WTC11 (cell line): ENCODE measurements at places on chromosomes 12 and 14.
A peak's percentile ranks its signal among the peaks of the same experiment; 100 is the strongest.

DNA sequence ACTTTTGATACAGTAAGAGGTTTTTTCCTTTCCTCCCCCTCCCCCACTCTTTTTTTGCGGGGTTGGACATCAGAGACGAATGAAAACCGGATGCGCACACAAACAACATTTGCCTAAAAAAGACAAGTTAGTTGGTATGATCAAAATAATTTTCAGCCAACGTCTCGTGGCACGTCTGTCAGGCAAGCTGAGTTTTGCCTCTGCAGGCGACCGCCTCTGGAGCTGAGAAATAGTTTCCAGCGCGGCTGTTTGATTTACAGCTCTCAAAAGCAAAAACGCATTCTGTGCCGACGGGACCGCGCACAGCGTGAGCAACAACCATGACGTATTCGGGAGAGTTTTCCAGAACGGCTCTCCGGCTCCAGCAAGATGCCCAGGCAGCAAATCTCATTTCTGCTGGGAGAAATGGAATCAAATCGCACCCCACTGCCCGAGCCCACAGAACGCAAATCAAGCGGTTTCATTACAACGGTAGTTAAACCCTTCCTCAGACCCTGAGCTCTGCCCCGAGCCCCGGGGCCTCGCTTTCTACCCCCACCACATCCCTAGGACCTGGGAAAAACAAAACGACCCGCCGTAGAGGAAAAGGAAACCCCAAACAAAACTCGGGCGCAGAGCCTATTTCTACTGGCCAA lies 14.2 kb upstream of the CALM1 start:
- DNase-seq = peak; percentile 49

GRCh38 chr12:106409878-106410277 lies 52.3 kb downstream of the POLR3B start:
- DNase-seq = no peak

GRCh38 chr14:77848031-77848430 lies 48.1 kb downstream of the ADCK1 start:
- no peak for DNase-seq

GRCh38 chr12:106276032-106276740 lies 26.3 kb upstream of the TCP11L2 start:
- DNase-seq = no peak

DNA sequence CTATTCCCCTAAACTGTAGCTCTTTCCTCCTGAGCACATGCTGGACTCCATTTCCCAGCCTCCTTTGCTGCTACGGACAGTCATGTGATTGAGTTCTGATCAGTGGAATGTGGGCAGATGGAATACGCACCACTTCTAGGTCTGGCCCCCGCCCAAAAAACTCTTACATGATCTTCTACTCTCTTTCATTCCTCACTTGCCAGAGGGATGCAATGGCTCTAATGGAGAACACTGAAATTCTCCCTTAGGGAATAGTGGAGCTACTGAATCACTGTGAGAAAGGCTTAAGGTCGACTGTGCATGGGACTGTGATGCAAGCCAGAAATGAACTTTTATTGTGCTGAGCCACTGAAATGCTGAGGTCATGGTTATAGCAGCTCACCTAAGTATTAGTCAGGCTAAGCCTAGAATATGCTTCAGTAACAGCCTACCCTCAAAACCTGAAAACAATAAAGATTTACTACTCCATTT lies 13.0 kb upstream of the TMED2 start:
- peak; percentile 32 for DNase-seq

GRCh38 chr14:90820958-90821357 lies 4.7 kb upstream of the TTC7B start:
- no peak for DNase-seq

- no peak for DNase-seq
Measured at GRCh38 chr12:101277443-101277842, 2.5 kb upstream of the UTP20 start.

- DNase-seq = peak; percentile 25
Measured at GRCh38 chr12:30696486-30696885, 817 bp upstream of the IPO8 start.

- no peak for DNase-seq
Measured at GRCh38 chr12:96473394-96474093, 15.8 kb upstream of the CFAP54 start.

DNA sequence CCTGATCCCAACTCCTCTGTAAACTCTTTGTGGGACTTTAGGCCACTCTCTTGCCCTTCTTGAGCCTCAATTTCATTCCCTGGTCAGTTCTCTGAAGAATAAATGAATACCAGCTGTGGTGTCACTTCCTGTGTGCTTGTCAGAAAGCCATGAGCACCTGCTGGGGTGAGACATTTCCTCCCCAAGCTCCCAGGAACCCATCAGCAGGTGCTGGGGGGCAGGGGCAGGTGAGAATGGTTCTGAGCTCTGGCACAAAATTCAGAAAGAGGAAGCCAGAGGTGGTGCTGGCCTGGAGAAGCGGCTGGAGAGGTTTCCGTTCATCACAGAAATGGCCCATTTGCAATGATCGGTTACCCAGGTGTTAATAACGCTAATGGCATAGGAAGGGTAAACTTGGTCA lies 14.9 kb downstream of the LHX5 start:
- DNase-seq = no peak

- no peak for DNase-seq
Measured at GRCh38 chr14:68584786-68585185, 208.1 kb downstream of the ZFP36L1 start.

- no peak for DNase-seq
Measured at GRCh38 chr14:103625356-103626095, 3.5 kb upstream of the KLC1 start.

DNA sequence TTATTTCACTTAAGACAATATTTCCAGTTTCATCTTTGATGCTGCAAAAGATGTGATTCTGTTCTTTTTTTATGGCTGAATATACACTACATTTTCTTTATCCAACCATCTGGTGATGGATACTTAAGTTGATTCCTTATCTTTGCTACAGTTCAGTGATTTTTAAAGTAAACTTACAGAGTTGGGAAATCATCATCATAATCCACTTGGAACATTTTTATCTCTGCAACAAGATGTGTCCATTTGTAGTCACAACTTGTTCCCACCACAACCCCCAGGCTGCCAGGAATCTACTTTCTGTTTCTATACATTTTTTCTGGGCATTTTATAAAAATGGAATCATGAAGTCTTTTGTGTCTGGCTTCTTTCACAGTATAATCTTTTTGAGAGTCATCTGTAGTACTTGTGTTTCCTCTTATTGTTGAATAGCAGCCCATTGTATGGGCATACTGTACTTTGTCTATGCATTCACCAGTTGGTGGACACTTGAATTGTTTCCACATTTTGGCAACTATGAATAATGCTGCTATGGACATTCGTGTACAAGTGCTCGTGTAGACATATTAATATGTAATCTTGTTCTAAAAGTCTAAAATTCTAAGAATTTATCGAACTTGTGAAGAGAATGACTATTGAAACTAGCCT lies 212.5 kb upstream of the DDHD1 start:
- no peak for DNase-seq

DNA sequence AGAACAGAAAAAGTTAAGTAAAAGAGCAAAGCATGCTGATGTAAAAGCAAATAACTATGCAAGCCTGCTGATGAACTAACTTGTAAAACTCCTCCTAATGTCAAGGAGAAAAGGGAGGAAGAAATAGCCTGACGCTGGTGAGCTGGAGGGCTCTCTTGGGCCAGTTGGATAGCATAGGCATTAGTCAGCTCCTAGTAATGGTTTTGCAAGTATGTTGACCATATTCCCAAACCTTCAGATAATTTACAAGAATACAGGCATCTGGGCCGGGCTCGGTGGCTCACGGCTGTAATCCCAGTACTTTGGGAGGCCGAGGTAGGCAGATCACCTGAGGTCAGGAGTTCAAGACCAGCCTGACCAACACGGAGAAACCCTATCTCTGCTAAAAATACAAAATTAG lies 871.4 kb downstream of the C12orf50 start:
- DNase-seq = no peak

DNA sequence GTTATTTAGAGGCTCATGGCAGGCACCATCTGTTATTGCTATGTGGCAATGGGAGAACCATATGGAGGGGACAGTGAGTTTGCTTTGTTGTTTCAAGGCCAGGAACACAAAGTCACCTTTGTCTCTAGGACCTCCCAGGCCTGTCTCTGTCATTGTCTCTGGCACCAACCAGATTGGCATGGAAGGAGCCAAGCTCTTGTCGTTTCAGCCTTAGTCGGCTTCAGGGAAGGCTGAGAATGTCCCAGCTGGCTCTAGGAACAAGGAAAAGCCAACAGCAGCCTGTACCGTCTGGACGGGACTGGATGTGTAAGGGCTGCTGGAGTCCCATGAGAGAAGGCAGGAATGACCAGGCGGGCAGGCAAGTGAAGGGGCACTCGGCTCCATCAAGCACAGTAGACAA lies 29.2 kb downstream of the RPH3A start:
- DNase-seq = no peak

DNA sequence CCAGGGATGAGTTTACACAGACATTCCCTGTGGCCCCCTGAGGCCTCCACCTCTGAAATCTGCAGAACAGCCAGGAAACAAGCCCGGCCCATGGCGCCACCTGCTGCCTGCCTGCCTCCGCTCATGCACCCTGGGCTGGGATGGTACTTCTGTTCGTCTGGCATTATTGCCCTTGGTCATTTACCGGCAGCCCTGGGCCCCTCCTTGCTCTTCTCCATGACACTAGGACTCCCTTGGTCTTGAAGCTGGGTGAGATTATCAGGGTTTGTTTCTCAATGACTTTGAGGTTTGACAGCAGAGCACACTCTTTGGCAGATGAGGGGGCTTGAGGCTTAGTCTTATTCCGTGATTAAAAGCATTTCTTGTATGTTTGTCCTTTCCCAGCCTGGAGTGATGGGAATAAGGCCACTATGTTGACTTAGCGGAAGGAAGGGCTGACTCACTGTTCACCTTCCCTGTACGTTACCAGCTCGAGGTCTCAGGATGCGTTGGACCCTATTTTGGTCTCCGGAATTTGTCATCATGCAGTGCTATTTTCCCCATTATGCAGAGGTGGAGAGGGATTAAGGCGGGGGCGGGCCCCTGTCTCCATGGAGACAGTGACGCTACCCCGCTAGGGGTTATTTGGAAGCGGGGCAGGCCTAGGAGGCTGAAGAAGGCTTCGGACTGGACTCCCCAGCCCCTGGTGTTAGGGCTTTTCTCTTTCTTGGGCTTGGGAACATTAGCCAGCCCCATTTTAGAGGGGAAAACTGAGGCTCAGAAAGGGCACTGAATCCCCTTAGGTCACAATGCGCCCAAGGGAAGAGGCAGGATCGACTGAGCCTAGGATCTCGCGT lies 706 bp upstream of the PEX5 start:
- DNase-seq = peak; percentile 91

GRCh38 chr14:100692859-100693558 lies 33.7 kb upstream of the DLK1 start:
- DNase-seq = no peak

DNA sequence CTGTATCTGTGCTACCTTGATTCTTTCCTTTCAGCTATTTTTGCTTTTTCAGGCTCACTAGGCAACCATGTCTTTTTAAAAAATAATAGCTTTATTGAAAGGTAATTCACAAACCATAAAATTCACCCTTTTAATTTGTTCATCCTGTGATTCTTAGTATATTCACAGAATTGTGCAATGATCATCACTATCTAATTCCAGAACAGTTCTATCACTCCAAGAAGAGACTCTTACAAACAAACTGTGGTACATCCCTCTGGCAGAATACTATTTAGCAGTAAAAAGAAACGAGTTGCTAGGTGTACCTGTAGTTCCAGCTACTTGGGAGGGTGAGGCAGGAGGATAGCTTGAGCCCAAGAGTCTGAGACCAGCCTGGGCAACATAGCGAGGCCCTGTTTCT lies 14.8 kb downstream of the CREBL2 start:
- DNase-seq = no peak

DNA sequence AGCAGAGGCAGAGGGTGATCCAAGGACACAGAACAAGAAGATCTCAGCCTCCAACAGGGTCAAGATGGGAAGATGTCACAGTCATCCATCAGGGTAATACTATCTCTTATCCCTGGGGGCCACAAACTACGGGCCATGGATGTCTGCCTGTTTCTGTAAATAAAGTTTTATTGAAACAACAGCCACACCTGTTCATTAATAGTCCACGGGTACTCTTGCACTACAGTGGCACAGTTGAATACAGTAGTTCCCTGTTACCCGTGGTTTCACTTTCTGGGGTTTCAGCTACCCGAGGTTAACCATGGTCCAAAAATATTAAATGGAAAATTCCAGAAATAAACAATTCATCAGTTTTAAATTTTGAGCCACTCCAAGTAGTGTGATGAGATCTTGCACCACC lies 65.9 kb downstream of the BCL11B start:
- DNase-seq = no peak

- no peak for DNase-seq
Measured at GRCh38 chr14:106738075-106738474, 1211.7 kb downstream of the TMEM121 start.

DNA sequence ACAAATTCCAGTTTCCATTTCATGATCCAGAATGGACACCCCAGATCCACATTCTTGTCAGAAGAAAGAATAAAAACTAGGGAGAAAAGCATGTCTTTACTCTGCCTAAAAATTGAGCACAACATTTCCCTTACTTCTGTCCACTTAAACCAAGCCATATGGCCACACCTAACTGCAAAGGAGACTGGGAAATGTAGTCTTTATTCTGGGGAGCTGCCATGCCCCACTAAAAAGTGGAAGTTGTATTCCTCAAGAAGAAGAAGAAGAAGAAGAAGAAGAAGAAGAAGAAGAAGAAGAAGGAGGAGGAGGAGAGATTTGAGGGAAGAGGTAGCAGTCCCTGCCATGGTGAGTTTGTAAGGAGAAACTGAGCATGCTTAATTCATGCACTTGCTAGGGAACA lies 84.5 kb downstream of the GPR65 start:
- no peak for DNase-seq

DNA sequence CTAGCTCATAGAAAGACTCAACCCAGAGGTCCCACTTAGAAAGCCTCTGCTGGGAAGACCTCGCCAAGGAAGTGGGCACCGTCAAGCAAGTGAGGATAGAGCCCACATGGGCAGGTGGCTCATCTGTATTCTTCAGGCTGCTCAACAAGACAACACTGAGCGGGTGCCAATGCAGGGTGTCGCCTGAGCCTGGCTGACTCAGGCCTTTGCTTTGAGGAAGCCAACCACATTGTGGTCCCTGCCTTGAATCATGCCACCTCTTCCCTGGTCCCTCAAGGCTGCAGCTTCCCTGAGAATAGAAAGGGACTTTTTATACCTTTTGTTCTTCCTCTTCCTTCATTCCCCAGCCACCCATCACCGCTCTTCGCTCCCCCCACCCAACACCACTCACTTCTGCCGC lies 2.1 kb upstream of the RNASE13 start:
- no peak for DNase-seq

DNA sequence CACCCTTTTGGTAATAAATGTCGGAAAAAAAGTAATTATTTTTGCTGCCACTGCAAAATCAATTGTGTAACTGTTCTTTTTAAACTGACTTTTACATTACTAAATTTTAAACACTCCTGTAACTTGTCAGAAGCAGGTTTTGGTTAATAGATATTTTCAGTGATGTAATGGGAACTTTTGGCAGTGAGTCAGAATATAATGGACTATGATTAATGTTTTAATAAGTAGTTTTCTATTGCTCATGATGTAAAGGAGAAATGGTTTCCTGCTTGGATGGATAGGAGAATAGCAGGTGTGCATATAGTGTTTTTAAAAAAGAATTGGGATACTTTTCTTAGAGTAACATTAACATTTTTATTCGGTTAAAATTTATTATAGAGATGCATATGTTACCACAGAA lies 58.8 kb downstream of the TRMT5 start:
- DNase-seq = no peak
